CD4-positive, alpha-beta T cell treated with Interleukin-21 for 1 hour (primary cell): ENCODE measurements at places on chromosomes 6 and 20.

DNA sequence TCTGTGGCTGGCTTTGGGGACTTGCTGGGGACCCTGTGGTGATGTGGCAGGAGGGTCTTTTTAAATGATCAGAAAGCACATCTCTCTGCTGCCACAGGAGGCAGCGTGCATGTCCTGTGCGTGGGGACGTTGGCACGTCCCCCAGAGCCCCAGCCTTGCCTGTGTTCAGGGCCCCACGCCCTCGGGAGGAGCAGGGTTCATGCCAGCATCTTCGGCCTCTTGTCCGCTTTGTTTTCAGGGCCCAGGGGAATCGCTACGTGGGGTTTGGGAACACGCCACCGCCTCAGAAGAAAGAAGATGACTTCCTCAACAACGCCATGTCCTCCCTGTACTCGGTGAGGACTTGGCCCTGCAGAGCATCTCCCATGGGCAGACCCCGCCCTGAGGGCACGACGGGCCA is 6.0 kb downstream of the ARFGAP1 start:
- DNase-seq, result no peak

- DNase-seq, result no peak
Observed at GRCh38 chr20:41746635-41747034, 128.5 kb upstream of the CHD6 start.

DNA sequence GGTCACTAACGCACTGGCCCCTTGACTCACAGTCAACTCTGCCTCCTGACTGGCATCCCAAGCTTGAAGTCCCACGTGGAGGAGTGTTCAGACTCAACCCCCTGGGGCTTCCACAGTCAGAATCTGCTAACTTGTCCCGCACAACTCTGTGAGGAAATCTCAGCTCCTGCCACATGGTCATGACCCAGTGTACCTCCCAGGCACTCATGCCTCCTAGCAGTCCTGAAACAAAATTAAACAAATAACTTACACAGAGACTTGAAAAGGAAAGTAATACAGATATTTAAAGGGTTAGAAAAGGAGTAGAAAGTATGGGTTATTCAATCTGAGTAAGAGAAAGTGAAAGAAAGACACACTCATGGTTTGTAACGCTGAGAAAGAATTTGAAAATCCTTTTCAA is 134.9 kb downstream of the GMDS start:
- no peak for DNase-seq

GRCh38 chr6:149254253-149254652 is 63.3 kb upstream of the TAB2 start:
- DNase-seq, result no peak

GRCh38 chr6:36269834-36270705 is at the start of gene PNPLA1:
PNPLA1 (plus strand) TSS chr6:36270060; CDS start chr6:36270460, 400 bp downstream.
- DNase-seq, result no peak

GRCh38 chr6:122947355-122947754 is 48.7 kb upstream of the CLVS2 start:
- DNase-seq, result no peak

DNA sequence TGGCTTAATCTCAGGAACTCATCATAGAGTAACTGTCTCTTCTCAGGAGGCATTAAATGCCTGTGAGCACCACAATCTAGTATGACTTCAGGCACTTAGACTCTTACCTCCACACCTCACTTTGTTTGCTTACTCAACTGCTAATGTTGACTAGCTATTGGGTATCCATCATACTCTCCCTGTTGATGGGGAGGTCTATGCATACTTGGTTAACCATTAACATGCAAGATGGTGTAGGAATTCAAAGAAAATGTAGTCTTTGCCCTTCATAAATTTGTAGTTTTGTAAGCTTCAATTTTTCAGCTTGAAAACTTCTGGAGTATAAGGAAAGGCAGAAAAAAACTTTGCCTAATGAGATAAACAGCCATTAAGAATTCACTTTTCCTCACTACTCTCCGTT is 501.0 kb upstream of the MARCKS start:
- DNase-seq, result no peak

- DNase-seq, result no peak
Observed at GRCh38 chr6:41177287-41177686, 14.4 kb upstream of the TREM2 start.

- no peak for DNase-seq
Observed at GRCh38 chr6:73328790-73329189, 25.3 kb downstream of the DPPA5 start.

DNA sequence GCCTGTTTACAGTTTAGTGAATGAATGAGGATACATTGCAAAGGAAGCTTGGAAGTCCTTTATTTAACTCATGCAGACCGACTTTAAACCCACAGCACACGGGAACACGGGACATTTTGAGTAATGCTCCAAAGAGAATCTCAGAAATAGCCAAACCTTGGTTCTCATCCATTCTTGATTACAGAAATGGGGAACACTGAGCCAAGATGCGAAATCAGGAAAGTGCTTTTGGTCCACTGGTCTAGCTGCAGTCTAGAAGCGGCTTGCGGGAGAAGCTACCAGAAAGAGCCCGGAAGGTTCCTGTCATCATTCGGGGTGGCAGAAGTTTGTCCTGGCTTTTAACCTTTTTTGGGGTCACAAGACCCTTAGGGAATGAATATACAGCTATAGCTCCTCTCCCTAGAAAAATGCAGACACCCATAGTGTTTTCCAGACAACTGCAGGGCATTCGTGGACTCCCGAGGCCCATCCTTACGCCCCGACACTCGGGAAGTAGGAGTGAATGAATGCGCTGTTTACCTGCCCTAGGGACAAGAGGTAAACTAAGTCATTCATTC is 475 bp upstream of the TMEM181 start:
- DNase-seq, result no peak

DNA sequence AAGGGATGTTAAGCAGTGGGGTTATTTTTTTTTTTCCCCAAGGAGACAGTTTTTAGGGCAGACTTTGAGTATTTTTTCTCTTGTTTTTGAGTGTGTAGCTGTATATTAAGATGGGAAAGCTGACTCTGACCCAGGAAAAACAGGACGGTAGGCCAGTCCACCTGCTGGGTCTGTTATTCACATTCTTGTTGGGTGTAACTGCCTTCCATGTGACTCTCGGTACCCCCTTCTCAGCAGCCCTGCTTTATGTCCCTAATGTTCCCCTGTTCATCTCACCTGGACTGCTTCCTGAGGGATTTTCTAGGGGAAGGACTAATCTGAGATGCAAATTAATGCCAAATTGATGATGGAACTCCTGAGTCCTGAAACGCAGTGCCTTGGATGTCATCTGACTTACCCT is 21.9 kb downstream of the FOXO3 start:
- no peak for DNase-seq

GRCh38 chr20:42074944-42075343 is 456.8 kb upstream of the CHD6 start:
- no peak for DNase-seq

DNA sequence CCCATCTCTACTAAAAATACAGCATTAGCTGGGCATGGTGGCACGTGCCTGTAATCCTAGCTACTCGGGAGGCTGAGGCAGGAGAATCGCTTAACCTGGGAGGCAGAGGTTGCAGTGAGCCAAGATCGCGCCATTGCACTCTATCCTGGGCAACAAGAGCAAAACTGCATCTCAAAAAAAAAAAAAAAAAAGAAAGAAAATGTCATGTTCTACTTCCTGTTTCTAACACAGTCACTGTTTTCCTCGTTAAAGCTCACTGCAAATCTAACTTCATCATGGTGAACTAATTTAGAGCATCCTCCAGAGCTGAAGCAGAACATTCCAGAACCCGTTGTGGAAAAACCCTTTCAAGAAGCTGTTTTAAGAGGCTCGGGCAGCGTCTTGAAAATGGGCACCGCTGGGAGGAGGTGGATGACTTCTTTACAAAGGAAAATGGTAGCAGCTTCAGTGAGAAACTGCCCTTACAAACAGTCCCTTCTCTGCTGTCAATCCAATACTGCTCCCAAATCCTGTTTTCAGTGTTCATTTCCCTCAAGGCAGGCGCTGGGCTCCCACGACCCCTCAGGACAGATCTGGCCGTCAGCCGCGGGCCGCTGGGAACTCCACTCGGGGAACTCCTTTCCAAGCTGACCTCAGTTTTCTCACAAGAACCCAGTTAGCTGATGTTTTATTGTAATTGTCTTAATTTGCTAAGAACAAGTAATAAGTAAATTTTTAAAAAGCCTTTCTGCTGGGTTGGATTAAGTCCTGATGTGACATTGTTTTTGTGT is 12.5 kb downstream of the CTSZ start:
- no peak for DNase-seq

DNA sequence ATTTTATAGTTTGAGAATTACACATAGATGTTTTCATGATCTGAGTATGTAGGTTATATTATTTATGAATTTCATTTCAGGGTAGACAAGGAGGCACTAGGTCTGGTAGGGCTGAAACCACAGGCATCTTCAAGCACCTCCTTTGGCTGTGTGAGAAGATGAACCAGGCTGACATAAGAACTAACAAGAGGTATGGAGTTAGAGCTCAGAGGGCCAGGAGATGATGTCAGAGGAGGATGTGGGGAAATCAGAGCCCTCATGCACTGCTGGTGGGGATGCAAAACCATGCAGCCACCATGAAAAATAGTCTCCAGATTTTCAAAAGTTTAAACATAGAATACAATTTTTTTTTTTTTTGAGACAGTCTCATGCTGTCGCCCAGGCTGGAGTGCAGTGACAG is 13.6 kb upstream of the RIPOR3 start:
- no peak for DNase-seq

DNA sequence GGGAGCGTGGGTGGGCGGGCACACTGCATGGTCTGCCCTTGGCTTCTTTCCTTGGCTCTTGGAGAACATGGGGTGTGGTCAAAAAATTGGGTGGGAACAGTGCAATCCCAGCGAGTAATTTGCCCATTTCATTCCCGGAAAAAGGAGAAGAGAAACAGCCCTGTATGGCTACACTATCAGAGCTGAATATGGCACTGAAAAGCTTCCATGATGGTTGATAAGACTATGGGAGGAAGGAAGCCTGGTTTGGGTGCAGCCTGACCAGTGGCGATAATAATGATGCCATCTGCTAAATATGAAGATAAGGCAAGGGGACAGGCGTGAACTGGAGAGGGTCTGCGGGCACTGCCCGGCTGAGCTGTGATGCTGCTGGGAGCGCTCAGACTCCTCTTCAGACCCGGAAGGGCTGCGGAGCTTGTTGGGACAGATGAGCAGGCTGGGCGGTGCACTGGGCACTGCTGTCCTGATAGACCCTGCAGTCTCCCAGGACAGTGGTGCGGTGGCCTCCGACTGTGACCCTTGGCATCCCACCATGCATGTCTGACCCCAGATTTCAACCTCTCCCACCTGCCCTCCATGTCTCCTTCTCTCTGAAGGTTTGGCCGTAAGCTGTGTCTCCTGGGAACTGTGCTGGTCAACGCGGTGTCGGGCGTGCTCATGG is 10.2 kb downstream of the SLC22A1 start:
- DNase-seq, result no peak

- no peak for DNase-seq
Observed at GRCh38 chr6:168037242-168037641, 39.8 kb downstream of the KIF25 start.

DNA sequence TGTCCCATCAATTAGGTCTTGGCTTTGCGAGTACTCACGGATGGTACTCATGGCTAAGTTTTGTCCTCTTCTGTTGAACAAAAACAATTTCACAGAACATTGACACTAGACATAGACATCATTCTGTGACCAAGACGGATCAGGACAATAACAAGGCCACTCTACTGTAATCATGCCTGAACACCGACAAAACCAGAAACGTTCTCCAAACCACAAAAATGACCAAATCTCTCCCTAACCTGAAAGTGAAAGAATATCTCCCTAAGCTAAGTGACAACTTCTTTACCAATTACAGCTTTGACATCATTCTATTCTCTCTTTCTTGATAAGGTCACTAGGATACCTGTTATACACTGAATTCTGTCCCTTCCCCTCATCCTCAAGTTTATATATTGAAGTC is 40.0 kb upstream of the SLC2A12 start:
- no peak for DNase-seq

DNA sequence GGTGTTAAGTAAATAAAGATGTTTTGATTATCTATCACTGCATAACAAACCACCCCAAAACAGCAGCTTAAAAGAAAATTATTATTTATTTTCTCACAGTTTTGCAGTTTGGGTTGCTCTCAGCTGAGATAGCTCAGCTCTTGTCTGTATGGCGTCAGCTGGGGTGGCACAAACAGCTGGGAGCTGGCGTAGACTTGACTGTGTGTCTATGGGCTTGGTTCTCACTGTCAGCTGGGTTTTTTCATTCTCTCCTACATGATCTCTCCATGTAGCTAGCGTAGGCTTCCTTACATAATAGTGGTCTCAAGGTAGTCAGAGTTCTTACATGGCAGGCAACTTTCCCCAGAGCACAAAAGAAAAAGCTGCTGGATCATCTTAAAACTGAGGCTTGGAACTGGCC is 6.5 kb upstream of the TMEM74B start:
- no peak for DNase-seq

GRCh38 chr6:2140438-2141128 is 104.8 kb downstream of the GMDS start:
- no peak for DNase-seq
